Stimulated activated CD4-positive, alpha-beta T cell treated with anti-CD3 and anti-CD28 coated beads, TNF-alpha, amount 100 ng/mL, for 24 hours (primary cell): ENCODE measurements at places on chromosomes 11 and 22.
A peak's percentile ranks its signal among the peaks of the same experiment; 100 is the strongest.

- no peak for DNase-seq
Observed at GRCh38 chr11:89433278-89433677, 57.9 kb downstream of the NOX4 start.

GRCh38 chr11:8288166-8288772 is 24.6 kb upstream of the LMO1 start:
- no peak for DNase-seq

DNA sequence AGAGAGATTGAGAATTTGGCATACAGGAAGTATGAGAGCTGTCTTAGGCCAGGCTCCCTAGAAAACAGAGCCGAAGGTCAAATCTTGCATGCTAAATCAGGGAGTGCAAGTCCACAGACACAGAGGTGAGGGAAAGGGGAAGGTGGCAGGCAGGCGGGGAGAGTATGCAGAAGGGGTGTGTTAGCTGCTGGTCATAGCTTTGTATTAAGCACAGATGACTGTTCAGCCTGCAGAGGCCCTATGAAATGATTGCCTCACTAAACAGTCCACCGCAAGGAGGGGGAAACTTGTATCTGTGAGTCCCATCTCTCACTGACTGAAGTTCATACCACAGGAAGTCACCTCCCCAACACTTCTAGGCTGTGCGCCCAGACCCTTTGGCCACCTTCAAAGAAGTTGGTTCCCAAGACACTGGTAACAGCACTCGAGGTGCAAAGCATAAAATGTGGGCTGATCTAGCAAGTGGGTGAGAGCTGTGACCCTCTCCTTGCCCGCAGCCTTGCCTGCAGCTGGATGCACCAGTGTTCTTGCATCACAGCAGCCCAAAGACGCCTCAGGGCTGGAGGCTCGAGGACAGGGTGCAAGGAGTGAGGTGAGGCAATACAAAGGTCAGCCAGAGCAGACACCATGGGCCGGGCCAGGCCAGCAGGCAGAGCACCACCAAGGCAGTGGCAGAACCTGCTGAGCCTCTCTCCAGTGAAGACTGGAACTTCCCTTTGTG is 115.3 kb upstream of the TBCEL start:
- DNase-seq, result no peak

DNA sequence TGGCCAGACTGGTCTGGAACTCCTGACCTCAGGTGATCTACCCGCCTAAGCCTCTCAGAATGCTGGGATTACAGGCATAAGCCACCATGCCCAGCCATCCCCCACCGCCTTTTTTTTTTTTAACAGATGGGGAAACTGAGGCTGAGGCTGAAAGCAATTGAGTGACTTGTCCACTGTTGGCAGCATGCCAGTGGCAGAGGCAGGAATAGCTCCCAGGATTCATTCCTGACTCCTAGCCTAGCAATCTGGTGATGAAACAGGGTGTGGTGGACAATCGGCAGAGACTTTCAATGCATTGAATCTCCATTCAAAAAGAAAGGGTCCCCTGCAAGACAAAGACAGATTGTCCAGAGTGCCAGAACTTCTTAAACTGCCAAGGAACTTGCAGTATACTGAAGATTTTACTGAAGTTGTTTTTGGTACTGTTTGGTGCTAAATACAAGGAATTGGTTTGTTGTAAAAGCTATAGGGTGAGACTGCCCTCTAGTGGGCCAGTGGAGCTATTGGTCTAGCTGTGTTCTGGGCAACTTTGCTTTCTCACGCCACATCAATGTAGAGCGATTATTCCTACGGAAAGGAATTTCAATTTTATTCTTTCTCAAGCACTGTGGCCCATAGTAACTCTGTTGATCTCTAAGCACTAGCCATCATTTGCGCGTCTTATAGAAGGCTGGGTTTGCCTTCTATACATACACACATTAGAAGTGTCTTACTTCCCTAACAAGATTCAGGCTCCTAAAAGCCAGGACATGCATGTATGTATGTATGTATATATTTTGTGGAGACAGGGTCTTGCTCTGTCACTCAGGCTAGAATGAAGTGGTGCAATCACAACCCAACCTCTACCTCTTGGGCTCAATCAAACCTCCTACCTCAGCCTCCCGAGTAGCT is 21.0 kb downstream of the C22orf31 start:
- DNase-seq, result peak; percentile 45

DNA sequence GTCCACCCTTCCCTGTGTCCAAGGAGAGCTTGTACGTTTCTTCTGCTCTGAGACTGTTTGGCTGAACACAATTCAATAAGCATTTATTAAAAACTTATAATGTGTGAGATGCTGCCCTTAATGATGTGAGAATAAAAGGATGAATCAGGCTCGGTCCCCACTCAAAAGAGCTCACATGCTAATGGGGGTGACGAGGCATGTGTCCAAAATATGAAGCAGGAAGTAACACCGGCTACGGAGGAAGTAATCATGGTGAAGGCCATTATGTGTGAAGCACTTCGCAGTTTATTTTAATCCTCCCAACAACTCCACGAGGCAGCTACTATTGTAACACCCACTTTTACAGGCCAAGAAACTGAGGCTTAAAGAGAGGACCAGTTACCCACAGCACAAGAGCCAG is 3.4 kb upstream of the RASD2 start:
- DNase-seq, result no peak

GRCh38 chr11:120194166-120194565 is 16.7 kb upstream of the OAF start:
- DNase-seq, result no peak

GRCh38 chr11:19437760-19438159 is 197.0 kb upstream of the E2F8 start:
- no peak for DNase-seq

- DNase-seq, result peak; percentile 48
Observed at GRCh38 chr11:59615120-59615636, 396 bp downstream of the OSBP start.

- DNase-seq, result no peak
Observed at GRCh38 chr11:55707029-55707428, 45.0 kb downstream of the OR4C6 start.

DNA sequence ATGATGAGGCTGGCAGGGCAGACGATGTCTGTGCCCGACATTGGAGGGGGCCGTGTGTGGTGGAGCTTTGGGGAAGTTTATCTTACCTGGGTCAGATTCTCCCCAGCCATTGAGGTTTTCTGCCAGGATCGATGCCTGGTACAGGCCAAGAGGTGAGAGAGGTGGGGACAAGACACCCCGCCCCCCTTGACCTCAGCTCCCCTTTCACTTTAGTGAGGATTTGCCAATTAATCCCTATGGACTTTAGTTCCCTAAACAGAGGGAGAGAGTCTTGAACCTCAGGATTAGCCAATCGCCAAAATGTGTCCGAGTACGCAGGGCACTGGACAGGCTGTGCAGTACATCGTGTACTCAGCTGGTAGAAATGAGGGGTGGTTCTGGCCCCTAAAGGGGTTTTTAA is 541 bp downstream of the HORMAD2 start:
- no peak for DNase-seq

- no peak for DNase-seq
Observed at GRCh38 chr11:61076506-61077304, 25.6 kb upstream of the CD5 start.

DNA sequence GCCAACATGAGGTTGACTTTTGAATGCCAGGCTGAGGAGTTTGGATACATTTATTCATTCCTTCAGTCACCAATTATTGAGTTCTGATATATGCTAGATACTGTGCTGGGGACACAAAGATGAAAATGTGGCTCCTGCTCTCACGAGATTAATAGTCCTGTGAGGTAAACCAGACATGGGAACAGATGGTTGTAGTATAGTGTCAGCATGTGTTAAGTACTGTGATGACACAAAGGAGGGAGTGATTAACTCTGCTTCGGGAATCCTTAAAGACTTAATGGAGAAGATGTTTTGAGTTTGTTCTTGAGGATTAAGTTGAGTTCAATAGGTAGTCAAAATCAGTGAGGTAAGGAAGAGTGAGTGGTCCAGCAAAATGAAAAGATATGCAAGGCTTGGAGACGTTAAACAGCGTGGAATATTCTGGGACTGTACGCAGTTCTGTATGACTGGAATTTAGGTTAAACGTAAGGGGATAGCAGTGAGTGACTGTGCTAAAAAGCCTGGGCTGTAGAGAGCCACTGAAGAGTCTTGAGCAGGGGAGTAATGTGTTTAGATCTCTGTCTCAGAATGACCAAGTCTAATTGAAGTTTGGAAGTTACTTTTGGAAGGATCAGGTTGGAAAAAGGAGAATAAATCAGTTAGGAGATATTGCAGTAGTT is 11.8 kb downstream of the RNF121 start:
- DNase-seq, result no peak

GRCh38 chr11:20443596-20443995 is 56.1 kb downstream of the PRMT3 start:
- no peak for DNase-seq

DNA sequence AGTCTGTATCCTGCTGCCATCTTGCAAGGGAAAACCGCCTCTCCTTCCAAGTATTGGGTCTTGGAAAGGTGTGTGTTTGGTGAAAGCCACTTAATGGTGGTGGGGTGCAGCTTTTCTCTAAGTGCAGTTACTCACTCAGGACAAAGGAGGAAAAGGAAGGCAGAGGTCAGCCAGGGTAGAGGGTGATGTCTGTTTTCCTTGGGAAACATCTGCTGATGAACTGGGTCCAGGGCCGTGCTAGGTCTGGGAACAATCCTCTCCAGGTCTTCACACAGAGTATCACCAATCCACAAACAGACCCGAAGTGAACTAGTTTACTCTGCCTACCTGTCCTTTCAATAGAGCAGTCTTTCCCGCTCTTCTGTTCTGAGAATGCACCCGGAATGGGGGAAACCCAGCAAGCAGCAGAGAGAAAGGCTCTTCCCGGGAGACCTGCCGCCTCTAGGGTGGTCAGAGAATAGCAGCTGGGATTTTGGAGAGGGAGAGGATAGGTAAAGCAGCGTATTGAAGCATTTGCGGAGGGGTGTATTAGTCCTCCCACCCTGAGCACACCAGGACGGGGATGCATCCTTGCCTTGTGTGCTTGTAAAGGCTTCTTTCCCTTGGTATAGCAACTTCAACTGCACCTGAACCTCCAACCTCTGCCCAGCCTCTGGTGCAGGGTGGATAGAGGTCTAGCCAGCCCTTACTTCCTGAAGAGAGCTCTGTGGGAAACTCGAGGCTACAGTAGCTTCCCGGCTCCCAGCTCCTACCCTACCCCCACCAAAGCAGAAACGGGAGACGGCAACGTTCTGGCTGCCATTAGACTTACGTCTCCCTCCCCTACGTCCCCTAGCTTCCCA is 20.7 kb downstream of the LHFPL7 start:
- DNase-seq, result no peak

- DNase-seq, result no peak
Observed at GRCh38 chr11:43567396-43567975, 113.1 kb upstream of the HSD17B12 start.

GRCh38 chr11:128196235-128196634 is 391.1 kb downstream of the ETS1 start:
- no peak for DNase-seq

- DNase-seq, result no peak
Observed at GRCh38 chr11:2699185-2699530, 636 bp downstream of the KCNQ1OT1 start.

DNA sequence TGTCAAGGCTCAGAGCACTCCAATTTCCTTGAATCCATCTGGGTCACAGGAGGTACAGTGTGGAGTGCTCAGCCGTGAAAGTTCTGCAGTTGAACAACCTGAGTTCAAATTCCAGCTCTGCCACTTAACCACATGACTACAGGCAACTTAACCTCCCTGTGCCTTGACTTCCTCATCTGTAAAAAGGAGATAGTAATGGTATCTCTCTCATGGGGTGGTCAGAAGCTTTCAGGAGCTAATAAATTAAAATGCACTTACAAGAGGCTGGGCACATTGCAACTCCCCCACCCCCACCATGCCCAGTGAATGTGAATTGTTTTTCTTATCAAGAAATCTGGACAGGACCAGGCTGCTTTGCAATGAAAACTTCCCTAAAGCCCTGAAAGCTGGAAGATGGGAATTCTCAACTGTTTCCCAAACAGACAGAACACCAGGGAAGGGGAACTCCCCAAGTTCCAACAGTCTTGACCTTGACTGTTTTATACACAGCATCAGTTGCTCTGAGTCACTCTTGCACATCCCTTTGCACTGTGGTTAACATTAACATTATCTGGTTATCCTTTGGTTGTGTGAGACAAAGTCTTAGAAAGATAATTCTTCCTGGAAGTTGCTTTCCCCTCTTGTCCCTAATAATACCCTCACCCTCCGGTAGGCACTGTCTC is 137.0 kb downstream of the SLC1A2 start:
- no peak for DNase-seq

DNA sequence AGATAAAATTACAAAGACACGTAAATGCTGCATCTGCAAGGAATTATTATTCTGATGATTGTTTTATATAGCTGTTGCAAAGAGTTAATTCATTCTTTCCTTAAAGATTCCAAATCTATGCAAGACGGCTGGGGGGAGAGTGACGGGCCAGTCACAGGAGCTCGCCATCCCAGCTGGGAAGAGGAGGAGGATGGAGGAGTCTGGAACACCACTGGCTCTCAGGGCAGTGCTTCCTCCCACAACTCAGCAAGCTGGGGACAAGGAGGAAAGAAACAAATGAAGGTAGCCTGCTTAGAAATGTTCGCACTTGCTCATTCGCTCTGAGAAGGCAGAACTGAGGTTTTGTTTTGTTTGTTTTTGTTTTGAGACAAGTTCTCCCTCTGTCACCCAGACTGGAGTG is 73.0 kb upstream of the ADSL start:
- DNase-seq, result no peak

DNA sequence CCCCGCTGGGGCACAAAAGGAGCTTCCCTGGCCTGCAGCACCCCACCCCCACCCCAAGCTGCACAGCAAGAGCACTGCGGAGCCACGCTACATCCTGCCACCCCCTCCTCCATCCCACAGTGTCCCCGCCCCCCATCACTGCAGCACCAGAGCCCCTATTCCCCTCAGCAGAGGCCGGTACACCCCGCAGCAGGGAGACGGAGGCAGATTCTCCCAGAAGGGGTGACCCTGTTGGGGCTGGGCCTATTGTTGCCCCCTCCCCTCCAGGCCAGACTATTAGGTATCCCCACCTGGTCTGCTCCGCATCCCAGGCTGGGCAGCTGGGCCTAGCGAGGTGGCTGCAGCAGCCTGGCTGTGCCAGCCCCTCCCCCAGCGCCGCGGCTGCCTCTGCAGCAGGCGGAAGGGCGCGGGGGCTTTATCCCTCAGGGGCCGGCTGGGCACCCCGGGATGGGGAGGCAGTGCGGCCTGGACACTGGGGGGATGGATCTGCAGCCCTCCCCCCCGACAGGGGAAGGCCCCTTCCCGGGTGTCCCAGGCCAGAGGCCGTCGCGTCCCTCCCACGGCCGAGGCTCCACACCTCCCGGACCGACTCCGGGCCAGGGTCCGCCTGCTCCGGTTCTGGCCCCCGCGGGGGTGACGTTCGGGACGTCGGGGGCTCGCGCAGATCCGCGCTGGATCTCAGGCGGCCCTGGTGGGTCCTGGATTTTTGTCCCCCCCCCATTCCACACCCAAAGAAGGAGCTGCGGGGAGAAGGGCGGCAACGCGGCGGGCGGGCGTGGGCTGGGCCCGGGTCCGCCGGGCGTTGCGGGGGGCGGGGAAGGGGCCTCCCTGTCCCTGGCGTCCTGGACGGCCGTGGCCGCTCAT is 943 bp downstream of the DUSP8 start:
- no peak for DNase-seq

- DNase-seq, result no peak
Observed at GRCh38 chr11:64677441-64678023, 45.5 kb downstream of the NRXN2 start.

- no peak for DNase-seq
Observed at GRCh38 chr11:69684651-69685050, 9.5 kb upstream of the LTO1 start.
